Right ventricle myocardium inferior (tissue), 1 donor: ENCODE measurements at places on chromosomes 1 and 21.

DNA sequence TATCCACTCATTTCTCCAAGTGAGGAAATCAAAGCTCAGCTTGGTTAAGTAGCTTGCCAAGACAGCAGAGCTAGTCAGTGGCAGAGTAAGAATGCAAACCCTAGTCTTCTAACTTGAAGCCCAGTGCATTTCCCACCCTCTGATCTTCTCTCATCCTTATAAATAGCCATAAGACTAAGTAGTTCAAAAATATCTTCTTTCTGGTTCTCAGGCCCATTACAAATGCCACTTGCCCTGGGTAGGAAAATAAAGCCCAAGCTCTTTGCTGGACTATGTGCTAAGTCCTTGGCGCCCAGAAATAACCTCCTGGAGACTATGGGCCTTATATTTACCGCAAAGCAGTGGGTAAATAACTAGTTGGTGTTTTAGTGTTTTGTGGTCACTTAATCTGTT is 505.8 kb downstream of the PLPP3 start:
- no peak for DNase-seq

DNA sequence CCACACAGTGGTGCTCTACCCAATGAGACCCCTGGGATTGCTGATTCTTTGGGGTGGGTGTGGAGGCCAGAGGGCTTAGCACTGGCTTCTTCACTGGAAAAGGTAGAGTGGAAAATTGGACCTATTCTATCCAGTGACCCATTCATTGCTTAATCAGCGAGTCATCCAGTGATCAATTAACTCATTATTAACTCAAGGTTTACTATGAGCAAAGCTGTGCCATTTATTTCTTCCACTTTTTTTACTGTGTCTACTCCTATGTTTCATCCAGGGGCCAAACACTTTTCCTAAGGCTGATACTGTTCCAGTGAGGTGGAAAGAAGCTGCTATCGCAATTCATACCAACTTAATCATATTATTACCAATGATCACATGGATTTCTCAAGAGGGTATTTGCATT is 363.9 kb downstream of the RPS6KC1 start:
- DNase-seq: no peak

- no peak for DNase-seq
These were observed 219.8 kb upstream of the DUSP10 start for GRCh38 chr1:221961532-221962292.

DNA sequence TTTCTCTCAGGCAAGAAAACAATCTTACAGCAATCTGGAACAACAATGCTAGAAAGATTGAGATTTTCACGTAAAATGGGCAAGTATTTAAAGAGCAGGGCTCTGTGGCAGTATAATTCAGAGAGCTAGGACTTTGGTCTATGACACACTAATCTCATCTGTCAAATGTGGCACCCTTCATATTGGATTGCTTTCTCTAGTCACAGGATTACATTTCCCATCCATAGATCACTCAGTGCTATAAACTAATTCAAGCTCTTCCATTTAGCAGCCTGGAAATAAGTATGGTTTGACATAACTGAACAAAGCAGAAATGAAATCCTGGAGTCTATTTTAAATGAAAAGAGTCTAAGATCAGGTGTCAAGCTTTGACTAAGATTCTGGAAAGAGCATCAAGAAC is 263.1 kb upstream of the TMPRSS15 start:
- no peak for DNase-seq
